ENCODE measurements at places on chromosomes 2 and 18.

GRCh38 chr2:240798327-240798905 lies 21.6 kb downstream of the KIF1A start:
- no peak for DNase-seq

DNA sequence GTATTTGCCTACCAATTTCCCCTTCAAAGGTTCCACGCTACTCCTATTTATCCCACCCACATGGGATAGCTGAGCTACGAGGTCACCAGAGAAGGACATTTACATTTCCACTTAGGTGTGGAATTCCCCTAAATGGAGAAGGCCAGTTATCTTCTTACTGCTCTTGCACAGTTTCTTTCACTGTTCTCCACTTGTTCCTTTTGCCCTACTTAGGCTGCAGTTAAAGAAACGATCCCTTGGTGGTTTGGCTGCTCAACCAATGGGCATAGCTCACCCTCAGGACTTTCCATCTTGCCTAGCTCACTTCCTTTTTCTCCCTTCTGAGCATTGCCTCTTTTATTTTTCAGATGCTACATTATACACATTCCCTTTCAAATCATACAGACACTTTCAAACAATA lies 11.2 kb upstream of the NABP1 start:
- no peak for DNase-seq

GRCh38 chr18:60601249-60601648 lies 228.7 kb upstream of the MC4R start:
- no peak for DNase-seq

GRCh38 chr2:179613701-179614100 lies 247.7 kb downstream of the ZNF385B start:
- DNase-seq: no peak

DNA sequence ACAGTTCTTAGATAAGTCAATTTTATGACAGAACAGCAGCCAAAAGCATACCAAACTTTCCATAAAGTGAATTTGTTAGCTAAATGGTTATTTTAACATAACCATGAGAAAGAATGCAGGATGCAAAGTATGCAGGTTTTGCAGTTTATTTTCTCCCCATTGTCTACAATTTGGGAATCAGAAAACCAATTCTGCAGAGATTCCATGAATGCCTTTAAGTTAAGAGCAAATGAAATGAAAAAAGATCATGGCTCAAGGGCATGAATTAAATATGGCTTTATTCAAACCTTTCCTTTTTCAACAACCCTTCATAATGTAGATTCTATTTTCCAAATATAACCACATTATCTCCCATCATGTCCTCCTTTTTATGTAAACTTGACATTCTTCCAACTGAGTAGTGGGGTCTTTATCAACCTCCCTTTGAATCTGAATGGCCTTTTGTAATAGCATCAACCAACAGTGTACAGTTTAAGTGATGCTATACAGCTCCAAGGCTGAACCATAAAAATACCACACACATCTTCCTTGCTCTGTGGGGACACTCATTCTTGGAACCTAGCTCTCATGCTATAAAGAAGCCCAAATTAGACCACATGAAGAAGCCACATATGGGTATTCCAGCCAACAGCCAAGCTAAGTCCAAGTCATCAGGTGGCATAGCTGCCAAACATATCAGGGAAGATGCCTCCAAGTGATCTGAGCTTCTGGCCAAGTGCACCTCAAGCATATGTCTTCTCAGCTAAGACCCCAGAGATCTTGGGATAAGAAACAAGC lies 49.8 kb downstream of the PIAS2 start:
- no peak for DNase-seq

- DNase-seq: no peak
These were observed 65.8 kb upstream of the EML6 start for GRCh38 chr2:54657664-54658083.

DNA sequence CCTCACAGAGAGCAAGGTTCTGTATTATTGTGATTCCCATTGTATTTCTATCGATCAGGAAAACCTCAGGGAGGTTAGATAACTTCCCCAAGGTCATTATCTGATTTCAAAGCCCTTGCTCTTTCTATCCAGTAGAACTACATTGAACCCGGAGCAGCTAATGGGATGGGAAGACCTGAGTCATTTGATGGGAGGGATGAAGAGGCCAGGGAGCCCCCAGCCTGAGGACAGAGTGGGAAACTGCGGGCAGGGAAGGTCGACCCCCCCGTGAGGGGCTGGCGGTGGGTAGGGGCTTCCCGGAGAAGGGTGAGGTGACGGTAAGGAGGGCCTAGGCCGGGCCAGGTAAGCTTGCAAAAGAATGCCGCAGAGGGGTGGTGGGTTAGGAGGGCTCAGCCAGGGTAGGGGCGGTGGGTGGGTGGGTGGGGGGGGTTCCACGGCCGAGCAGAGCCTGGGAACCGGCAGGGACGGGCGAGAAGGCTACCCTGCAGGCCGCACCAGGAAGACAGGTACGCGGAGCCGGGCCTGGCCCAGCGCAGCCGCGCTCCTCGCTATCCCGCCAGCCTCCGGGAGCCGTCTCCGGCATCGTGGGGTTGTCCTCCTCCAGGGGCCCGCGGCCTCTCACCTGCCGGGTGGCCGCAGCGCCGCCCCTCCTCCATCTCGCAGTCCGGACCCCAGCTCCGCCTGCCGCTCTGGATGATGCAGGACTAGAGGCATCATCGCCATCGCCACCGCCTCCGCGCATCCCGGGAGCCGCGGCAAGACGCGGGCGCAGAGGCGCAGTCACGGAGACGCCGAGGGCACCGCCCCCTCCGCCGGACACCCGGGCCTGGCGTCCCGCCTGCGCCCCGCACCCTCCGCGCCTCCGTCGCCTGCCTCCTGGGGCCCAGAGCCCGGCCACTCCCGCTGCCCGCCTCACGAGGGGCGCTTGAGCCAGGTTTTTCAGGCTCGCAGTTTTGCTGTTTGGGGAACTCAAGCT lies at the start of gene GPR75:
GPR75 (minus strand) TSS at position 762 of the 976 bp plus-strand sequence. CDS start 5,211 bp downstream, outside the sequence.
- DNase-seq: no peak

GRCh38 chr2:109102588-109103233 lies 26.3 kb upstream of the SH3RF3 start:
- DNase-seq: no peak

GRCh38 chr2:144412709-144413108 lies 107.2 kb downstream of the ZEB2 start:
- no peak for DNase-seq

DNA sequence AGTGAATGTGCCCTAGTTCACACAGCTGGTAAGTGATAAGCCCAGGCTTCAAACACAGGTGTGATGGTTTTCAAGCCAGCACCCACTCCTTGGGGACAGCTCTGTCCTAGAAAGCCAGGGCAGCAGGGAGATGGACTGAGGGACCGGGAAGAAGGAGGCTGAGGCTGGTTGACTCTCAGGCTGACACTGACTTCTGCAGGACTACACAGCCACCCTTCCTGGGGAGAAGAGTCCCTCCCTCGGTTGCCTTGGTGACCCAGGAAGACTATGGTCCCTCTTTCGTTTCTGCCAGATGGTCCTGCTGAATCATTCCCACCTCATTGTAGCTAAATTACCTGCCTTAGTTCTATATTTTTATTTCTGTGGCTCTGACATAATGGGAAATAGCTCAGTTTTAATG lies 11.3 kb upstream of the FSHR start:
- no peak for DNase-seq

GRCh38 chr2:191280290-191280689 lies 35.1 kb downstream of the MYO1B start:
- no peak for DNase-seq

GRCh38 chr2:237931205-237931721 lies 35.6 kb upstream of the UBE2F start:
- DNase-seq: no peak

DNA sequence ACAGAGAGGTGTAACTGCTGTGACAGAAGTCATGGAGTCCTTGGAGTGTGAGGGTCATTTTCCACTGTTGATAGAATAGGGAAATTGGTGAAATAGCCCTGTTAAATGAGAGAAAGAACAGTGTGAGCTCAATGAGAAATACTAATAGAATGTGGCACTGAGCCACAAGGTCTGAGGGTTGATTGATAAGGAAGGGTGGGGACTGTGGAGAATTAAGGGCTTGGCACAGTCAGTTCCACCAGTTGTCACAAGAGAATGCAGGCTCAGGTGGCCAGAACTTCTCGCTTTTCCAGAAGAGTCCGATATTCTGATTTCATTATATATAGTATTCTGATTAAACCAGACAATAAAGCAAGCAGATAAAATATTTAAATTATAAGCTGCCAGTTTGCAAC lies 9.1 kb upstream of the IL1RN start:
- no peak for DNase-seq

GRCh38 chr2:26274058-26274613 lies 29.4 kb downstream of the HADHB start:
- DNase-seq: no peak

DNA sequence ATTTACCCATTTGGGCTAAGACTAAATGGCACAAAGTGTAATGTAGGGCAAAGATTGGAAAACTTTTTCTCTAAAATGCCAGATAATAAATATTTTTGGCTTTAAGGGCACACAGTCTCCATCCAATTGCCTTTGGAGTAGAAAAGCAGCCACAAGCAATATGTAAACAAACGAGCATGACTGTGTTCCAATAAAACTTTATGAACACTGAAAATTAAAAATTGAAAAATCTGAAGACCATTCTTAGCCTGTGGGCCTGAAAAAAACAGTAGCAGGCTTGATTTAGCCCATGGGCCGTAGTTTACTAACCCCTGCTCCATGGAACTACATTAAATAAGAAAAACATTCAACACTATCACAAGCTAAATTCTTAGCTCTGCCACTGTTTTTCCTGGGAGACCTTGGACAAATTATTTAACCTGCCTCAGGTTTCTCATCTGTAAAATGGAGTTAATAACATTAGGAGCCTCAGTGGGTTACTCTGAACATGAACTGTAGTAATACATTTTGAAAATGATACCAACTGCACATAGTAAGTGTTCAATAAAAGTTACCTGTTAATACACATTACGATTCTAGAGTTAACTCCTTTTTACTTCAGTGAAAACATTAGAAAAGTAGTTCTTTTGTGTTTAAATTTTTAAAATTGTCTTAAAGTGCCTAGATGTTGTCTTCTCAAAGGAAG lies 1.3 kb downstream of the IFIH1 start:
- DNase-seq: no peak

DNA sequence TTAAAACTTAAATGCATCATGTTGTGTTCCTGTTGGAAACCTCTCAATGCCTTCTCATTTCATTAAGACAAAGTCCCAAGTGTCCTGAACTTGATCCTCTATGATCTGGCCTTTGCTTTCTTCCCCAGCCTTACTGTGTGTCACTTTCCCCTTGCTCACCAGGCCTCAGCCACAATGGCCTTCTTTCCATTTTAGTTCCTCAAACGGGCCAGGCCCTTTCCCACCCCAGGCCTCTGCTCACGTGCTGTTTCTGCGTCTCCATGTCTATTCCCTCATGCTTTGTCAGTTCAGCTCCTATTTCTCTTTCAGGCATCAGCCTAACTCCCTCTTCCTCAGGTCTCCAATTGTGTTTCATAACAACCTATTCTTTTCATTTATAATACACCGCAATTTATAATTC lies 19.5 kb downstream of the CXCR4 start:
- DNase-seq: no peak

- DNase-seq: no peak
These were observed 108.2 kb downstream of the TDRD15 start for GRCh38 chr2:21231985-21232384.

- DNase-seq: no peak
These were observed 173.1 kb downstream of the UXS1 start for GRCh38 chr2:106020821-106021661.

DNA sequence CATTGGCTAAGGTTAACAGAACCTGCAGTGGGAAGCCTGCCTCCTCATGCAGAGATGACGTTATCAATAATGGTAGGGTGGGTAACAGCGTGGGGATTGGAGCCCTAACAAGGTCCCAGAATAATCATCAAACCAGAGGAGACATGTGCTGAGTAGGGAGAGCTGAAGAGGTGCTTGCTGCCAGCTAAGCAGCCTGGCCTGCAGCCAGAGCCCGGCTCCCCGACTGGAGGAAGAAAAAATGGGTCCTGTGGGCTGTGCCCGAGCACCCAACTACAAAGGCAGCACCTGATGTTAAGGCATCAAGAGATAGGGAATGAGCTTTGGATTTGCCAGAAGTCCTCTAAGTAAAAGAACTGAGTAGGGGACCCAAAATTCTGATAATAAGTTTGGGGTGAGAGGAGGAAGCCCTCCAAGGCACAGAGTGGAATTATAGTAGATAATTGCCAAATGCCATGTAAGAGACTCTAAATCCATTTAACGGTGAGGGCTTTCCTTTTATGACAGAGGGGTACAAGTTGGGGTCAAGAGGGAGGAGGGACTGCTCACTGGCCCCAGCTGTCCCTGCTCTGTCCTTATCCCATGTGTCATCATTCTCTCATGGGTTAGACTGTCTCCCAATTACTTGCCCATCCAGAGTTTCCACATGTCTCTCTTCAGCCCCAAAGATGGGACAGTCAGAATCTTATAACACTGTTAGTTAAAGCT lies 156.1 kb downstream of the ANTXR1 start:
- DNase-seq: no peak

- no peak for DNase-seq
These were observed 18.6 kb upstream of the KLHL30 start for GRCh38 chr2:238119756-238120462.

DNA sequence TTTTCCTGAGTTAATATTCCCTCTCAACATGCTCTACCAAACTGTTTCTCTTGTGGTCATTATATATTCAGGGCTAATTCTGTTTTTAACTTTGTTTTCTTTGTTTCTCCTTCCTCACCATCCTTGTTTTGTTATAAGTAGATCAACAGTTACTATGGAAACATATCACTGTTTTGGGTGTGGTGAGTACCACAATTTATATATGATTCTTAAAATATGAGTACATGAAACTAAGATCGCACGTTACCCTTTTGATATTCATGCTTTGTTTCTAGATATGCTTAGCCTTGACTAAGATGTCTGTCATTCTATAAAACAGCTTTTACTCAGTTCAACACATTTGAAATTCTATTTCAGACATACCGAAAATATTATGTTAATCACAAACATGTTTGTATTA lies 232.3 kb upstream of the ITGA4 start:
- no peak for DNase-seq

DNA sequence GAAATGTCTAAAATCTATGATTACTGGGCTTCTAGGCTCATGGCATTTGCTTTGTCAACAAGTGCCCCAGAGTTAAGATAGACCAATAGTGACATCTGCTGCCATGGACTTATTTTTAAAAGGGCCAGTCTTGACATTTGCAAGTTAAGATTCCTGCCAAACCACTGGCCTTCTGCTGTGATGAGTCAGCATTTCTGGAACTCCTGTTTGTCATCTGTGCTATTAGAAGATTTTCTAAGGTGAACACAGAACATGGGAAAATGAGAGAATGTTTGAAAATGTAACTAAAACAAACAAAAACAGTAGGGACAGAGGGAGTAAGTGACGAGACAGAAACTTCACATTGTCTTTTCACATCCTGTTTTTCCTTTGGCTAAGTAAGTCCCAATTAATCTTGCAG lies 93.7 kb upstream of the WDR75 start:
- DNase-seq: no peak

DNA sequence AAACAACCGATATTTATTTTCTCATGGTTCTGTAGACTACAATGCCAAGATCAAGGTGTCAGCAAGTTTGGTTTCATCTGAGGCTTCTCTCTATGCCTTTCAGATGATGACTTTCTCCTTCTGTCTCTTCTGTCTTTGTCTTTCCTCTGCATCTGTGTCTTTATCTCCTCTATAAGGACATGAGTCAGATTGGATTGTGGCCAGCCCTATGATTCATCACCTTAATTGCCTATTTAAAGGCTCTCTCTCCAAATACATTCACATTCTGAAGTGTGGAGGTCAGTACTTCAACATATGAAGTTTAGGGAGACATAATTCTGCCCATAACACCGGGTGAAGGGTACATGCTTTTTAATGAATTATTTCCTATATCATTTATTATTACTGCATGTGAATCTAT lies 71.2 kb upstream of the CNTNAP5 start:
- no peak for DNase-seq

- DNase-seq: no peak
These were observed 105.8 kb upstream of the TTN start for GRCh38 chr2:178913049-178913441.

Data from GOT3 (cell line).